ENCODE measurements at places on chromosomes 1 and 21. TPM values are rescaled to one million over a fixed set of nuclear protein-coding genes. Genes with fewer than 3 reads are reported as not detected.

Gene UBASH3A
- not detected for total RNA-seq

Gene MATN1
- total RNA-seq = 0.36 TPM

Gene INTS3
- 53.4 TPM for total RNA-seq

Gene PAQR6
- total RNA-seq = 0.65 TPM

Gene BROX
- 93.6 TPM for total RNA-seq

Gene PADI2
- 0.32 TPM for total RNA-seq

Gene GNG4
- under 0.01 TPM for total RNA-seq

Gene PLA2G2C
- total RNA-seq = not detected

Gene SPEN
- 28.6 TPM for total RNA-seq

Gene TTC39A
- 1.5 TPM for total RNA-seq

Gene RGS8
- total RNA-seq = 0.16 TPM

Gene KCNN3
- not detected for total RNA-seq

Data from hair follicle dermal papilla cell (primary cell).